Upper lobe of right lung (tissue), 1 donor: ENCODE measurements at places on chromosomes 12 and 14. TPM values are rescaled to one million over a fixed set of nuclear protein-coding genes. Genes with fewer than 3 reads are reported as not detected.

DNA sequence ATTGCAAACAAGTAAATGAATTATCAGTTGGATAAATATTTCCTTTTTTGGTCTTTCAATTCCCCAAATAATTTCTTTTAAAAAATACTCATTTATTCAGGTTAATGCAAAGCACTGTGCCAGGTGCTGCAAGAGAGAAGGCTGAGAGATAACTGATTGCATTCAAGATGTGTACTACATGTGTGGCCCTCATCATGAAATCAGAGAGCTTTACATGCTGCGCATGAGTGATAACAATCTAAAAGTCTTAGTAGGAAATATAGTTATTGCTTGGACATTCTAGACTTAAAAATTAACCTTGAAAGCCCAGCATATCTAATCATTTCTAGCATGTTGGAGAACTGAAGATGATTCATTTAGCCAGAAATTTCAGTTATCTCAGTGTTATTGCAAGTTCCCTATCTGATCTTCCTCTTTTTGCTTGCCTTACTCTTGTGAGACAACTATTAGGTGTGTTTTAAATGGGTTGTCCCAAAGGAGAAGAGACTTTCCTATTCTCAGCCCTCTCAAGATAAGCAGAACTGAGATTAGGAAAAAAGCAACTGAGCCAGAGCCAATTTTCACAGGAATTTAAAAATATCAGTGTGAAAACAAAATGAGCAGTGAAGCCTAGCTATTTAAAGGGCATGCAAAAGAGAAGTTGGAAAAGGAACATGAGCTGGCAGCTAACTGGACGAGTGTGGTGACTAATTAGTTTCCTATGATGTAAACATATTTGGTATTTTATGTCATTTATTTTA is 60.9 kb downstream of the PLEKHA5 start:
- no peak overlapping the region for H3K27ac ChIP-seq
- peaks cover 34% of the 10 kb centered on the region for H3K4me1 ChIP-seq
- no peaks in the 10 kb centered on the region for H3K27me3 ChIP-seq
- DNase-seq = no peak
- H3K4me3 ChIP-seq = no peak overlapping the region

DNA sequence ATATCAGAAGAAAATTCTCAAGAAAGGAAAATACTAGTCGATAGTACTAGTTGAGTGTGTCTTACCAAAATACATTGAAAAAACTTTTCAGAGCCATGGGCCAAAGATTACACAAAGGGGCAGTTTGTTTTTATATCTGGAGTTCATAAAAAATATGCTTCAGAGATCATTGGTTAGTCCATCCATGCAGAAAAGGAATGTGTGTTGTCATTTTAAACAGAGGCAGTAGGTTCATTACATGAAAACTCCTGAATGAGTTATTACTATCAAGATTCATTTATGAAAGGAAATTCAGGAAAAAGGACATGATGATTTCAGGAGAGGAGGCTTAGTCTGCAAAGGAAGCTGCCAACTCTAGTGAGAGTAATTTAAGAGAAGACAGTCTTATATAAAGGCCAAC is 354.8 kb downstream of the AEBP2 start:
- H3K36me3 ChIP-seq = no peaks in the 10 kb centered on the region
- no peak overlapping the region for H3K4me3 ChIP-seq
- DNase-seq = no peak
- H3K27ac ChIP-seq = no peak overlapping the region

GRCh38 chr12:124232654-124232987 is 62.3 kb upstream of the RFLNA start:
- peak overlapping the region; percentile 47 for H3K27ac ChIP-seq
- no peak for DNase-seq
- no peaks in the 10 kb centered on the region for H3K27me3 ChIP-seq
- H3K36me3 ChIP-seq = no peaks in the 10 kb centered on the region

DNA sequence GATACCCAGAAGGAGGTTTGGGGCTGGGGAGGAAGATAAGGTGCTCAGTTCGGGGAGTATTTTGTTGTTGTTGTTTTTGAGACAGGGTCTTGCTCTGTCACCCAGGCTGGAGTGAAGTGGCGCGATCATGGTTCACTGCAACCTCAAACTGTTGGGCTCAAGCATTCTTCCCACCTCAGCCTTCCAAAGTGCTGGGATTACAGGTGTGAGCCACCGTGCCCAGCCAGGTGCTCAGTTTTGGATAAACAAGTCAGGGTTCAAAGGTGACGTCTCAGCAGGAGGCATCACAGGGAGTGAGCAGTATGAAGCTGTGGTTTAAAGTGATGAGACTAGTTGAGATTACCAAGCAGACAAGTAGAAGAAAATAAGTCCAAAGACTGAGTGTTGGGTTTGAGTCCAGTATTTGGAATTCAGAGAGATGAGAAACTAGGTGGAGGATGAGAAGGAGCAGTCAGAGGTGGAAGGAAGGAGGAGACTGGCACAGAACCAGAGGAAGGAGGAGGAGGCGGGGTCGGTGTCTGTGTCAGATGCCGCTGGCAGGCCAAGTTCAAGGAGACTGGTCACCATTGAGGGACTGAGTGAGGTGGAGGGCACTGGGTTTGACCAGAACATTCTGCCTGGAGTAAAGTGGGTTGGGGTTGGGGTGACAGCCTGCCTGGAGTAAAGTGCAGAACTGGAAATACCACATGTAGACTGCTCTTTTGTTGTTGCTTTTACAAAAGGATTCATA is 16.1 kb downstream of the SLC35E3 start:
- H3K36me3 ChIP-seq = peaks cover 55% of the 10 kb centered on the region
- no peak for DNase-seq
- no peaks in the 10 kb centered on the region for H3K27me3 ChIP-seq
- H3K4me3 ChIP-seq = no peak overlapping the region
- no peaks in the 10 kb centered on the region for H3K4me1 ChIP-seq

DNA sequence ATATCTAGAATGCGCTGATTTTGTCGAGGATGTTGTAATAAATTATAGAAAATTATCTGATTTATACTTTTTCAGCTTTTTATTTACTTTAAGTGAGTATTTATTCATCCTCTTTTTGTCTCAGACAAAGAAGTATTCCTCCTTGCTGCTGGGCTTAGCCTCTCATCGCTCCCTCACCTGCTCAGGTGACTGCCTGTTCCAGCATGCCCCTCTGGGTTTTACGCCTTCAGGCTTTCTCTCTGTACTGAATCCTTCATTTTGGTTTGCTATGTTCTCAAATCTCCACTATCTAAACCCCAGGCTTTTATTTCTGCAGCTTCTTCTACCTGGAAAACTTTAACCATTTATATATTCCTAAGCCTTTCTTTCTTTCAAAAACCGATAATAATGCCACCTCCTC is 1650.9 kb upstream of the SEL1L start:
- no peaks in the 10 kb centered on the region for H3K4me1 ChIP-seq
- no peaks in the 10 kb centered on the region for H3K27me3 ChIP-seq
- H3K27ac ChIP-seq = no peak overlapping the region
- no peak for DNase-seq

DNA sequence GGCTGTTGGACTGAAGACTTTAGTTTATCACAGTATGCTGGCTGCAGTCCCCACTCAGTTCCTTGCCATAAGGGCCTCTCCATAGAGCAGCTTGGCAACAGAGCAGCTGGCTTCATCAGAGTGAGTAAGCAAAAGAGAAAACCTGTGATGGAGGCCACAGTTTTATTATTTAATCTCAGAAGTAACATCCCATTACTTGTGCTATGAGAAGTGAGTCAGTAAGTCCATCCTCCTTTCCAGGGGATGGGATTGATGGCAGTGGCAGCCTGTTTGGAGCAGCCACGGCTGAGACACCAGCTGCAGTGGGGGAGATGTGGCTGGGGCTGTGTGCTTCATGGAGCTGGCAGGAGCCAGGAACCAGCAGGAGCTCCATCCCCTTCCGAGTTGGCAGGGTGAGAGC is 138.5 kb upstream of the SRRM4 start:
- no peak for DNase-seq
- peaks cover 4% of the 10 kb centered on the region for H3K27me3 ChIP-seq
- H3K36me3 ChIP-seq = no peaks in the 10 kb centered on the region
- H3K27ac ChIP-seq = no peak overlapping the region

DNA sequence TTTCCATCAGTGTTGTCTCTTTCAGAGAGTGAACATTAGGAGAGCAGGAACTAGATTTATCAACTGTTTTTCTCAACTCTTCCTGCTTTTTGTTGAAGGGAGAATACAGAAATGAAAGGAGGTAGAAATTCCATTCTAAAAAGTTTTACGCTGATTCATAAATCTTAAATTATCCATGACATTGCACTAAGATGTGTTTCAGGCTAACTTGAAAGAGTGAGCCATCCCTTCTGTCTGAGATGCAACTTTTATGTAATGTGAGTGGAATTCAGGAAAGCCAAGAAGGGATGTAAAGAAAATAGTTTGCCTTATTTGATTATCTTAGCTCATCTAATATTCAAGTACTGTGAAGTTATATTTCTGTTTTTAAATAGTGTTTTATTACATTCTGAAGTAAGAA is 349.5 kb upstream of the RGS6 start:
- H3K4me3 ChIP-seq = no peak overlapping the region
- H3K36me3 ChIP-seq = no peaks in the 10 kb centered on the region
- no peak for DNase-seq
- peaks cover 10% of the 10 kb centered on the region for H3K4me1 ChIP-seq
- H3K27me3 ChIP-seq = no peaks in the 10 kb centered on the region
- no peak overlapping the region for H3K27ac ChIP-seq

Gene FAM186B
- total RNA-seq = 0.75 TPM

Gene LBHD2
- total RNA-seq = not detected

Gene FAM222A
- total RNA-seq = 6.2 TPM

Gene TAS2R14
- total RNA-seq = 2.5 TPM

Gene TRHDE
- 7.3 TPM for total RNA-seq

Gene GPR65
- 7.7 TPM for total RNA-seq

Gene CCDC88C
- 34.1 TPM for total RNA-seq
